ENCODE measurements at places on chromosomes 3 and 15.

- peak; percentile 14 for DNase-seq
Observed at GRCh38 chr3:134874737-134875413, 79.8 kb downstream of the EPHB1 start.

DNA sequence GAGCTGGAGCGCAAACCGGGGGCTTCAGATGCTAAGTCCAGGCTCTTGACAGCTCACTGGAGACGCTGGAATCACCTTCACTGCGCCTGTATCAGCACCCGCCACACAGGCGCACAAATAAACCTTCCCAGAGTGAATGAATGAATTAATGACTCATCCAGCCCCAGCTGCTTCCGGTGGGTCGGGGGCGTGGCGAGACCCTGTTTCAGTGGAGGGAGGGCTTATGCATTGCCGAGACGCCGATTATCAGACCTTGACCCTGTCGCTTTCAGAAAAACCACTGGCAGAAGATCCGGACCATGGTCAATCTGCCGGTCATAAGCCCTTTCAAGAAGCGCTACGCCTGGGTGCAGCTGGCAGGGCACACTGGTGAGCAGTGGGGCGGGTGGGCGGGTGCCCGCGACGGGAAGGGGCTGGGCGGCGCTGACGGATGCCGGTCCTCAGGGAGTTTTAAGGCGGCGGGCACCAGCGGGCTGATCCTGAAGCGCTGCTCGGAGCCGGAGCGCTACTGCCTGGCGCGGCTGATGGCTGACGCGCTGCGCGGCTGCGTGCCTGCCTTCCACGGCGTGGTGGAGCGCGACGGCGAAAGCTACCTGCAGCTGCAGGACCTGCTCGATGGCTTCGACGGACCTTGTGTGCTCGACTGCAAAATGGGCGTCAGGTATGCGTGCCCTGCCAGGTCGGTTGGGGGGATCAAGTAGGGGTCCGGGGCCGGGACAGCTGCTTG, 7.7 kb downstream of the ITPKA start:
- DNase-seq, result peak; percentile 12

- DNase-seq, result peak; percentile 41
Observed at GRCh38 chr3:29067007-29067406, 213.9 kb upstream of the RBMS3 start.

DNA sequence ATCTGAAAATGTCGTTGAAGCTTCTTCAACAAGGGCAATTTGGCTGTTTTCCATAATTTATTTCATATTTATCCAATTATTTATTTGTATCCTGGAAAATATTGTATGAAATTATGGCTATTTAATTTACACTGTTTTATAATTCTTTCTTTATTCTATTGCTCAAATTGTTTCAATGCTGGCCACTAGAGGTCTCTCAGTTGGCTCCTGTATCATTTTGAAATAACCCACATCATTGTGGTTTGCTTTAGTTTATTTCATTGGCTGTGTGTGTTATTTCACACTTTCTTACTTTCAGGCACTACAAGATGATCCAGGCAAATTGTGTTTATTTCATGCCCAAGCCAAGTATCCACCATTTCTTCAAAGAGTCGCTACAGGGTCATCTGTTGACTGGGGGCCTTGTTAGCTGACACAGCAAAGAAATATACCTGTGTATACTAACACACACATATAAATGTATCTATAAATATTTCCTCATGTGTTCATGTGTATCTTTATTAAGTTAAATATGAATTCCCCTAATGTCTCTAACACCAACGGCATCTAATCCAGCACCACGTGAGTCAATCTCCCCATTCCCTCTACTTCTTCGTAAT, 86.2 kb downstream of the NPAP1 start:
- peak; percentile 10 for DNase-seq

DNA sequence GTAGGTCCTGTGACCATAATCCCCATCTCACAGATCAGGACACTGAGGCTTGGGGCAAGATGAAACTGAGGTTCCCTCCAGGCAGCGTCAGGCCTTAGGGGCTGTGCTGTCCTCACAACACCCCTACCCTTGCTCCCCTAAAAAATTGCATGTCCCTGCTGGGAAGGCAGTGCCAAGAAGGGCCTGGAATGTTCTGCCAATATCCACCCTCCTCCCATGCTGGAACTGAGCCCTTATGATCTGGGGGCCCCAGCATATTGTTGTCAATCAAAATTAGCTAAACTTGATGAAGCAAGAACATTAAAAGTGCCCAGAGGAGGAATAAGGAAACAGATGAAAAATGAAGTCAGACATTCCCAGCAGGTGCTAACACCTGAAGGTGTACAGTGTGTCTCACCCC, 13.4 kb upstream of the RTP3 start:
- DNase-seq, result no peak

DNA sequence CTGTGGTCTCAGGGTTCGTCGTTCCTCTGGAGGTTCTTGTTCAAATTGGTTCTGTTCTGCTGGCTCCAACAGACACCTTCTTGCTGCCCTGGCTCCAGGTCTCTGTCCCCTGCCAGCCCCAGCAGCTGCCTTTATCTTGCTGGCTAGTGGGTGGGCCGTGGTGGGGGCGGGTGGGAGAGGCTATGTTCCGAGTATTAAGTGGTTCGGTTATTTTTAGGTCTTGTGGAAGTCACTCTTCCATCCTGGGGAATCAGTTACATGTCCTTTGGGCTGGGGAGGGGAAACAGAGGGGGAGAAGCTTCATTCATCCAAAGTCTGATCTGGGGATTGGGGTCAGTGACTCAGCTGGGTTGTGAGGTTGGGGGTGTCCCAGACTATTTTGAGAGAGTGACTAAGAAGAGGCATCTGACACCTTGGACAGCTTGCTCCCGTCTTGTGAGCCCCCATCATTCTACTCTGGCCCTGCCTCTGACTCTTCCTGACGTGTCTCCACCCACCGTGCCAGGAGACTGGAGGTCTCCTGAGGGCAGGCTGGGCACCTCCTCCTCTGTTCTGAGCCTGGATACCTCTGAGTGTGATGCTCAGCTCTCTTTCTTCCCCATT, at the start of gene XIRP1:
Gene XIRP1 (minus strand): TSS at position 106 of the 603 bp plus-strand sequence. CDS start 3,150 bp downstream, outside the sequence.
- DNase-seq, result peak; percentile 39

- no peak for DNase-seq
Observed at GRCh38 chr3:111616417-111617105, 21.4 kb upstream of the ZBED2 start.

GRCh38 chr3:146454796-146455195, 14.6 kb downstream of the PLSCR2 start:
- no peak for DNase-seq

GRCh38 chr3:94402126-94402525, 339.3 kb downstream of the NSUN3 start:
- DNase-seq, result no peak

DNA sequence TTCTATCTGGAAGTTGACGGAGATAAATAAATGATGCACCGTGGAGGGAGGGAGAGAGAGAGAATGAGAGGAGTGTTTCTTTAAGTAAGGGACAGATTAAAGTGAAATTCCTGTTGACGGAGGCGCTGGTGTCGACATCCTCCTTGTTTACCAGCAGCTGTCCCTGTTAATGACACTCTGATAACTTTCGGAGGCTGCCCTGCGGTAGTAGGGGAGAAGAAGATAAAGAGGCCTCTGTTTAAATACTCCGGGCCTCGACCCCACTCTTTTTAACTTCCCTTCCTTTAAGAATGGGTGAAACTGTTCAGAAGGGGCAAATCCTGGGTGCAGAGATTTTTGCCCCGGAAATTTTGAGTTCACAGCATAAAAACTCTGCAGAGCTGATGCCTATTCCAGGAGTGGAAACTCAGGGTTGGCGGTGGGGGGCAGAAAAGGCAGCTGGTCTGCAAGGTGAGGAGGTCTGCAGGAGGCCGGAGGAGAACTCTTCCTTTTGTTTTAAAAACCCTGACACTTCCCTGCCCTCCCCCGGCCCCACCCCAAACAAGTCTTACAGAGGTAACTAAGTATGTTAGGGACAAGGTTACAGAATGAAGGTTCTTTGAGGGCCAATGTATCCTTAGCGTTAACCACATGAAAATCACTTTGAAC, 276.6 kb upstream of the NR2F2 start:
- DNase-seq, result no peak

GRCh38 chr15:42511007-42511391, 15.6 kb downstream of the SNAP23 start:
- DNase-seq, result peak; percentile 72

DNA sequence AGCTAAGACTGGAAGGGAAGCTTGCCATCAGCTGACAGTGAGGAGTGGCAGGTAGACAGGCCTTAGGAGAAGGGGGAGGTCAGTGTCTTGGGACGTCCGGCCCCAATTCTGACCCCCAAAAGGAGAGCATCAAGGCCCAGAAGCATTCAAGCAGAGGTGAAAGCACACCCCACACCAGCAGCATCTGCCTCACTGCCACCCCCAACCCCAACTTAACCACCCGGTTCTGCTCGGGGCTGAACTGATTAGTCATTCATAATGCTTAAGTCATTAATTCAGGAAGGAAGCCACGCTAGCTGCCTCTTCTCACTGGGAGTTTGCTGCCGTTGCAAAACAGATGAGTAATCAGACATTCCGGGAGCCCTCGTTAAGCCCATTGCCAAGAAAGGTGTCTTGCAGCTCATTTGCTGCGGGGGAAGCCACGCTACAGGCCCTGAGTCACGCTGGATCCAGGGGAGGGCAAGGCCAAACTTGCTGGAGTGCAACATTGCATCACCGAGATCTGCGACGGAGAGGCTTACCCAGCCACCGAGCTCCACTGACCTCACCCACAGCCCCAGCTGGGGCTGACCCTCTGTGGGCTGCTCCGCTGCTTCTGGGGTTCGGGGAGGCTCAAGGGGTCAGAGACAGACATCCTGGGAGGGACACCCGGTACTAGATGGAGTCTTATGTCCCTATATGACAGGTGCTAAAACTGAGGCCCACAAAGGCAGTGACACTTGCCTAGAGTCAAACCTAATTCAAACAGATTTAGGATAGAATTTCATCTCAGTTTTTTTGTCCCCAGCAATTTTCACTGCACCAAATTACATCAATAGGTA, 46.4 kb upstream of the HES1 start:
- peak; percentile 99 for DNase-seq

DNA sequence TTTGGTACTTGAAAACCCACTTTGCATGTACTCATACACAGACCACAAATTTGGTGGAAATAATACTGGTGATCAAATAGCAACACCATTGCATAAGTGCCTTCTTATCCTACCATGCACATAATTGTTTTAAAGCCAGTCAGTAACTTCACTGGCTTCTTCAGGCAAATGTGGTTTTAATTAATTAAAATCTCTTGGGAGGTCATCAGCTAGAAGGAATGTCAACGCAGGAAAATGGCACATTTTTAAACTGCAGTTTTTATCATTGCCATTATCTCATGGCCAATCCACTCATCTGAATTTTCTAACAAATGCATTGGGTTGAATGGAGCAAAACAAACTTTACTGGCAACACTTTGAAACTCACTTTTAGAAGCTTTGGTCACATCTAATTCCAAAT, 105.7 kb upstream of the ZPLD1 start:
- DNase-seq, result peak; percentile 17
